Activated CD8-positive, alpha-beta memory T cell treated with anti-CD3 and anti-CD28 coated beads for 24 hours (primary cell): ENCODE measurements at places on chromosomes 5 and 9.

DNA sequence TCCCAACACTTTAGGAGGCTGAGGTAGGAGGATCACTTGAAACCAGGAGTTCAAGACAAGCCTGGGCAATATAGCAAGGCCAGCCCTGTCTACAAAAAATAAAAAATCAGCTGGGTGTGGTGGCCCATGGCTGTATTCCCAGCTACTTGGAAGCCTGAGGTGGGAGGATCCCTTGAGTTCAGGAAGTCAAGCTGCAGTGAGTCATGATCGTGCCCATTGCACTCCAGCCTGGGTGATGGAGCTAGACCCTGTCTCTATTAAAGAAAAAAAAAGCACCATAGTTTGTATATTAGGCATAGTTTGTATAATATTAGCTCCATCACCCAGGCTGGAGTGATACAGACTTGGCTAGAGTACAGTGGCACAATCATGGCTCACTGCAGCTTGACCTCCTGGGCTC lies 9.6 kb upstream of the NME5 start:
- DNase-seq: no peak

DNA sequence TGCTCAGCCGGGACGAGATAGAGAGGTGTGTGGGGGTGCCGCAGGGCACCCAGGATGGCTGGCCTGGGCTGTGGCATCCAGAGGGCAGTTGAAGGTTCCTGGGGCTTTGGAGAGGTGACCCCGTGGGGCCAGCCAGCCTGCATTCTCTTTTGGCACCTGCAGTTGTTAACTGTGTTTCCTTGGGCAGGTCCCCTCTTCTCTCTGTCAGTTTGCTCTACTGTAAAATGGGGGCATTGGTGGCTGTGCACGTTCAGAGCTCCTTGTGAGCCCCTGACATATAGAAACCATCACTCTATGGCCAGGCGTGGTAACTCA lies 8.5 kb downstream of the ZDHHC12 start:
- no peak for DNase-seq

DNA sequence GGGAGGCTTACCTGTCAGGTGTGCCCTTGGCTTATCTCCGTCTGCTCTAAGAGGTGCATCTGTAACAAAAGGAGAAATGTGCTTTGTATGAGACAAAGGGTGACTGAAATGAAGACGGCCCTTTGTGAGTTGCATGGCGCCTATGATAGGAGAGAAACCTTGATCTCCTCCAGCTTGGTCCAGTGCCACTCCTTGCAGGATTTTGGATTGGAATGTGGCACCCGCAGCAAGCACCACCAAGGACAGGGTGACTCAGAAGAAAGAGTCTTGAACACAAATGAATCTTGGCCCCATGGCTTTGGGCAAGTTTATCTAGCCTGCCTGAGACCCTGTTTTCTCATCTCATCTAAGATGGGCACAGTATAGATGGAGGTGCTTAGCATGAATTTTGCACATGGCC lies 13.4 kb downstream of the TNFSF15 start:
- no peak for DNase-seq

DNA sequence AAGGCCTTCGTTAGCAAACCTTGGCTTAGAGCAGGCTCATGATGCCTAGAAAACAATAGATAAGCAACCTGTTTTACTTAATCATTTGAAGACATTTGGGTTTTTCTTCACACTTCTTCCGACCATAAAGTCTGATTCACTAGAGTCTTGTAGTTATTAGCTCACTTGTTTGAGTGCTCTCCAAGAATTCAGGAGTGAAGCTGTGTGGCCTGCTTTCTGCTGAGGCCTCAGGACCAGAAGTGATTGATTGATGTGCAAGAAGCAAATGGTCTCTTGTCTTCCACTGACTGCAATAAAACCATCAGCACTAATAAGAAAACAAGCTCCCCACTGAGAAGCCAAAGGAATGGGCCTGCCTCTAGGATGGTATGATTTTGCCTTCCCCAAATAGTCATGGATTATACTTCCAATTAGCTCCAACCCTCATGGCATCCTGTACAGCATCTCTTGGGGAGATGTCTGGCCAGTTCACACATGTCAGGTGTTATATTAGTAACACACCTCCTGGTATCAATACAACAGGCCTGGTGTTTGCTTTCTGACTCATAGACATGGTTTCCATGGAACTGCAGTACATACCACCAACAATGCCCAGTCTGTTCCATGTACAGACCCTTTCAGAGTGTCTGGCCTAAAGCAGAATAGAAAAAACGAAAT lies 317.6 kb downstream of the CWC27 start:
- DNase-seq: no peak

DNA sequence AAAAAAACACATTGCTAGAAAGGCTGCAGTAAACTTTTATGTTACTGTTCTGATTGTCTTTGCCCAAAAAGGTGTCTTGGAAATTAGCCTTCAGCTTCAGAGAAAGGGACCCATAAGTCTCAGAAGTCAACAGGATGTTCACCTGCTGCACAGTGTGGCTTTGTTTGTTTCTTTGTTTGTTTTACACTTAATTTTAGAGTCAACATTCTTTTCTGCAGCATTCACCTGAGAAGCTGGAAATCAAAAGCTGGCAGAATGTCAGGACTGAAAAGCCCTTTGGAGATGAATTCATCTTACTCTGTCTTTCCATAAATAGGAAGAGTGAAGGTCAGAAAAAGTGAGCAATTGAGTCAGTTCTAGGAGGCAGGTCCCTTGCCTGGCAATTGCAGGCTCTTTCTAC lies 170.0 kb downstream of the PAPPA start:
- DNase-seq: no peak

DNA sequence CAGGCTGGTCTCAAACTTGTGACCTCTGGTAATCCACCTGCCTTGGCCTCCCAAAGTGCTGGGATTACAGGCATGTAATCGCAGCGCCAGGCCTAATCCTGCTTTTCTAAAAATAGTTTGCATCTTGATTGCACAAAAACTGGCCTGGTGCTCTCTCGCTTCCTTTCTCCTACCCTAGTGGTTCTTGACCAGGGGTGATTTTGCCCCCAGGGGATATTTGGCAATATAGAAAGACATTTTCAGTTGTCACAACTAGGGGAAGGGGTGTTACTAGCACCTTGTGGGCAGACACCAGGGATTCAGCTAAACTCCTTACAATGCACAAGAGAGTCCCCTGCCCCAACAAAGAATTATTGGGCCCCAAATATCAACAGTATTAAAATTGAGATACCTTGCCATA lies 139.8 kb downstream of the DROSHA start:
- DNase-seq: no peak

GRCh38 chr9:73437758-73438157 lies 286.1 kb downstream of the ANXA1 start:
- DNase-seq: no peak

DNA sequence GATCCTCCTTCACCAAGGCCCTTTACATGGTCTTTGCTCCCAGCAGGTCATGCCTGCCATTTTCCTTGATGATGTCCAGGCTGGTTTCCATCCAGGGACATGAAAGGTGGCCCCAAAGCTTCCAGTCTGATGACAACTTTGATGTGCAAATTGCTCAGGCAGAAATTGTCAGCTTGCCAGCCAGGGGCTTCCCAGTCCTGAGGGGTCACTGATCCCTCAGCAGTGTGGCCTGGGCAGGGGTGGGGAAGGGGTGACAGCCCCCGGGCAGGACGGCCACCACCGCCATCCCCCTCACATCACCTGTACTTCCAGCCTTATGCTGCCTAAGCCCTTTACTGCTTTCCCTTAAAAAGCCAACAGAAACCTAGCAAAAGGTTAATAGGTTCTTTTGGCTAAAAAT lies 96.3 kb downstream of the ANKRD33B start:
- DNase-seq: no peak

- no peak for DNase-seq
Observed at GRCh38 chr9:20189871-20190270, 401.0 kb upstream of the SLC24A2 start.
